Spleen (tissue), 13 donors: ENCODE measurements at places on chromosomes 4 and X. TPM values are rescaled to one million over a fixed set of nuclear protein-coding genes. Genes with fewer than 3 reads are reported as not detected.
A peak's percentile ranks its signal among the peaks of the same experiment; 100 is the strongest.

DNA sequence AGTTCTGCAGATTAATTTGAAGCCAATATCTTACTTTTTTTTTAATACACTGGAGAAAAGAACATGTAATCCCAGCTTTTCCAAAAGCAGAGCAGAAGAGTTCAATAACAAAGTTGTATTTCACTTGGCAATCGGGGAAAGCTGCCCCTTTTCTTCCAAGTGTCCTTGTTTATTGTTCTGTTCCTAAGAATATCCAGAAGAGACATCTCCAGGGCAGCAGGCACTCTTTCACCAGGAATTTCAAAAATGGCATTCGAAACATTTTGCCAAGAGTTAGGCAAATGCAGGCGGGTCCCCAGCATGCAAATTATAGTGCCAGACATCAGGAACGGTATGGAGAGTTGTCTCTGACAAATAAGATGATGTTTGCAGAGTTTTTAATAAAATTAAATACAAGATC is 494.5 kb downstream of the BCOR start:
- no peaks in the 10 kb centered on the region for H3K27me3 ChIP-seq
- no peak overlapping the region for H3K4me3 ChIP-seq
- no peaks in the 10 kb centered on the region for H3K36me3 ChIP-seq
- no peaks in the 10 kb centered on the region for H3K4me1 ChIP-seq
- H3K27ac ChIP-seq: no peak overlapping the region
- no peak for DNase-seq

MTMR8 gene
- 3.9 TPM for total RNA-seq

GRCh38 chr4:23084559-23085248 is 392.0 kb downstream of the GBA3 start:
- no peaks in the 10 kb centered on the region for H3K36me3 ChIP-seq
- no peak overlapping the region for H3K4me3 ChIP-seq
- no peaks in the 10 kb centered on the region for H3K4me1 ChIP-seq

LAMP2 gene
- total RNA-seq: 79.9 TPM

DNA sequence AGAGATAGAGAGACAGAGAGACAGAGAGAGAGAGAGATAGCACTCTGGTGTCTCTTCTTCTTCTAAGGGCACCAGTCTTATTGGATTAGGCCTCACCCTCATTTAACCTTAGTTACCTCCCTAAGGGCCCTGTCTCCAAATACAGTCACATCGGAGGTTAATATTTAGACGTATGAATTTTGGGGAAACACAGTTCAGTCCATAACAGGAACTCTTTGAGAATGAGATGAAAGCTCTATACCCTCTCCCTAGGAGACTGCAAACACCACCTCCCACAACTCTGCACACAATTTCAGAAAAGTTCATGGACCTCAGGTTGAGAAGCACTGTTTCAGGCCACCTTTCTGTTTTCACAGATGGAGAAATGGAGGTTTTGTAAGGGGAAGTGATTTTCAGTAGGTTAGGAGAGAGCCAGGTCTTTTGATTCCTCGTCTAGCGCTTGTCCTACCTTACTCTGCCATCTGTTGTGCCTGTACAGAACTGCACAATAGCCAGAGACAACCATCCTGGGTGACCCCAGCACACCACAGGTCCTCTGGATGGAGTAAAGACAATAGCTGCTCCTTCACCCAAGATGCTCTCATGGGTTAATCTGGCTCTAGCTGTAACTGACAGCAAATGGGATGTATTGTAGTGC is 16.9 kb upstream of the LOC101059915 start:
- no peak overlapping the region for H3K27ac ChIP-seq
- H3K4me1 ChIP-seq: no peaks in the 10 kb centered on the region
- no peaks in the 10 kb centered on the region for H3K36me3 ChIP-seq
- H3K4me3 ChIP-seq: no peak overlapping the region
- no peaks in the 10 kb centered on the region for H3K27me3 ChIP-seq
- no peak for DNase-seq

DNA sequence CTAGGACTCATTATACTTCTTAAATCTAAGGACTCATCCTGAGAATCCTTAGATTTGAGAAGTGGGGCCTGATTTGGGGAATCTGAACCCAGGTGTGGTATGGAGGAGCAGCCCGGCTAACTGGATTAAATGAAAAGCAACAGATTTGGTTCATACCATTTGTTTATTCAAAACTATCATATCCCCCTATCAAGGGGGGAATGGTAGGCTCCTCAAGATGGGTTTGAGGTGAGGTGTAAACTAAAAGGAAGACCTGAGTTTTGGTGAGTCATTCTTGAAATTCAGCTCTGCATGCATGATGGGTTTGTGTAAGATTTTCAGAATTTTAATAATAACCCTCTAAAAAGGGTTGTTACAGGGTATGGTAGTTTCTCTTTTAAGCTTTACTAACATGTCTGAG is 53.4 kb downstream of the CASP6 start:
- peak overlapping the region; percentile 76 for H3K27ac ChIP-seq
- H3K4me1 ChIP-seq: peaks cover 11% of the 10 kb centered on the region
- no peaks in the 10 kb centered on the region for H3K36me3 ChIP-seq
- no peak overlapping the region for H3K4me3 ChIP-seq
- DNase-seq: no peak
- H3K27me3 ChIP-seq: no peaks in the 10 kb centered on the region

GATA1 gene
- 2.9 TPM for total RNA-seq

DNA sequence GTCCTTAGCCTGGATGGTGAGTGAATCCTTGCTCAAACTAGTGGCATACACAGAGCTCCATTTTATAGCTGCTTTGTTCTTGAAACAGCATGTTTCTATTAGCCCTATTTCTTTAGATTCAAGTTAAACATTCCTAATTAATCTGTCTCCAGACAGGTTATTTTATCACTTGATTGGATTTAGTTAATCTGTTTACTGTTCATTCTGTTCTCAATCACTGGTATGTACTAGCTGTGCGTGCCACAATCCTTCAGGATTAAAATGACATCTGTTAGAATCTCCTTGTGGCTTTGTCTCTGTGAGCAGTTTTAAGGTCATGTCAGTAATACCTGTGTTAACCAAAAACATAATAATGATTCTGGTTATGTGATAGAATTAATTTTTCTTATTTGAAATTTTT is 36.5 kb downstream of the PTPN13 start:
- H3K36me3 ChIP-seq: no peaks in the 10 kb centered on the region
- H3K4me3 ChIP-seq: no peak overlapping the region
- no peaks in the 10 kb centered on the region for H3K4me1 ChIP-seq

- H3K4me1 ChIP-seq: no peaks in the 10 kb centered on the region
- no peak overlapping the region for H3K27ac ChIP-seq
- no peaks in the 10 kb centered on the region for H3K36me3 ChIP-seq
- no peak for DNase-seq
Observed at GRCh38 chr4:73613130-73613529, 7.1 kb downstream of the RASSF6 start.

DNA sequence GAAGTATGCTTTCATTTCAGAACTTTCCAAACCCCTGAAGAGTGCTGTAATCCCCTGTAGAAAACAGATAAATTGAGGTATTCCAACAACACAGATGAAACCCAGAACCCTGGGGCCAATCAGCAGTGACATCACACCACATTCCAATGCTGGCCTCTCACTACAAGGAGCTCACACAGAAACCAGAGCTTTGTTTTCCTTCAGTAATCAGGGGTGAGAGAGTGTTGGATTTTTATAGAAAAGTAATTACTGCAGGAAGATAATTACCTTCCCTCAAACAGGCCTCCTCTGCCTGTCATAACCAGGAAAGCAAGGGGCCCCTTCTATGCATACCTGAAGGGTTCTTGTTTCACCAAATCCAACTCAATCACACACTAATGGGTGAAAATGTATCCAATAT is 246.2 kb downstream of the SCFD2 start:
- DNase-seq: no peak
- no peaks in the 10 kb centered on the region for H3K36me3 ChIP-seq
- H3K27me3 ChIP-seq: no peaks in the 10 kb centered on the region
- H3K4me1 ChIP-seq: no peaks in the 10 kb centered on the region
- H3K27ac ChIP-seq: no peak overlapping the region
- no peak overlapping the region for H3K4me3 ChIP-seq

BEND4 gene
- 3.8 TPM for total RNA-seq

MANBA gene
- total RNA-seq: 45.1 TPM

GRCh38 chr4:183408796-183409195 is 35.6 kb upstream of the CDKN2AIP start:
- H3K27me3 ChIP-seq: no peaks in the 10 kb centered on the region
- no peaks in the 10 kb centered on the region for H3K36me3 ChIP-seq
- peaks cover 5% of the 10 kb centered on the region for H3K4me1 ChIP-seq
- H3K27ac ChIP-seq: no peak overlapping the region
- H3K4me3 ChIP-seq: no peak overlapping the region

- no peaks in the 10 kb centered on the region for H3K4me1 ChIP-seq
- DNase-seq: no peak
- no peaks in the 10 kb centered on the region for H3K36me3 ChIP-seq
- H3K27ac ChIP-seq: no peak overlapping the region
- peaks cover 29% of the 10 kb centered on the region for H3K27me3 ChIP-seq
Observed at GRCh38 chrX:52359614-52360232, 9.1 kb upstream of the XAGE2 start.

GRCh38 chr4:17719106-17719505 is 62.3 kb downstream of the FAM184B start:
- H3K36me3 ChIP-seq: no peaks in the 10 kb centered on the region
- no peaks in the 10 kb centered on the region for H3K27me3 ChIP-seq
- no peak overlapping the region for H3K4me3 ChIP-seq
- no peak for DNase-seq
- no peak overlapping the region for H3K27ac ChIP-seq

EGF gene
- total RNA-seq: 0.81 TPM

- H3K27me3 ChIP-seq: no peaks in the 10 kb centered on the region
- DNase-seq: no peak
- H3K4me1 ChIP-seq: no peaks in the 10 kb centered on the region
- no peak overlapping the region for H3K27ac ChIP-seq
- H3K36me3 ChIP-seq: no peaks in the 10 kb centered on the region
Observed at GRCh38 chr4:183130328-183131155, 31.5 kb downstream of the WWC2 start.

YY2 gene
- 5.1 TPM for total RNA-seq

GRCh38 chrX:100625985-100626491 is 10.6 kb downstream of the TSPAN6 start:
- no peak overlapping the region for H3K4me3 ChIP-seq
- no peak for DNase-seq
- H3K36me3 ChIP-seq: no peaks in the 10 kb centered on the region
- peaks cover 3% of the 10 kb centered on the region for H3K4me1 ChIP-seq

GRCh38 chr4:138181287-138181686 is 60.9 kb downstream of the SLC7A11 start:
- no peaks in the 10 kb centered on the region for H3K27me3 ChIP-seq
- DNase-seq: no peak
- H3K4me1 ChIP-seq: no peaks in the 10 kb centered on the region

DNA sequence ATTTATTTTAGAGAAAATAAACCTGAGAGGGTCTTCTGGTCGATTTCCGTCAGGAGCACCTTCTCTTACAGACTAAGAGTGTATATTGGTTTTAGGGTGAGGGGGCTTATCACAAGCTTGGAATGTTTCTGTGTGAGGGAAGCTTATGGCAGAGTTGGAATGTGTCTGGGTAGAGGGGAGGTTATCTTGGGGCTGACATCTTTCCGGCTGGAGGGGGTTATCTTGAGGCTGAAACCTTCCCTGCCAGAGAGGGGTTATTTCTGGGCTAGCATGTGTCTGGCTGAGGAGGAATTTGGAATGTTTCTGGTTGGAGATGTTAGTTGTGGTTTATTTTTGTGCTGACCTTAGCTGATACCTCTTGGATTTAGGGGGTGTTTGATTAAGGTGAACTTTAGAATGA is 1312.1 kb downstream of the ADGRL3 start:
- H3K27me3 ChIP-seq: no peaks in the 10 kb centered on the region
- H3K27ac ChIP-seq: no peak overlapping the region

- H3K27me3 ChIP-seq: no peaks in the 10 kb centered on the region
- H3K4me1 ChIP-seq: peaks cover 56% of the 10 kb centered on the region
- peak overlapping the region; percentile 89 for H3K4me3 ChIP-seq
- peak; percentile 87 for DNase-seq
- peak overlapping the region; percentile 98 for H3K27ac ChIP-seq
Observed at GRCh38 chr4:7068883-7069282, 1.0 kb upstream of the GRPEL1 start.

DNA sequence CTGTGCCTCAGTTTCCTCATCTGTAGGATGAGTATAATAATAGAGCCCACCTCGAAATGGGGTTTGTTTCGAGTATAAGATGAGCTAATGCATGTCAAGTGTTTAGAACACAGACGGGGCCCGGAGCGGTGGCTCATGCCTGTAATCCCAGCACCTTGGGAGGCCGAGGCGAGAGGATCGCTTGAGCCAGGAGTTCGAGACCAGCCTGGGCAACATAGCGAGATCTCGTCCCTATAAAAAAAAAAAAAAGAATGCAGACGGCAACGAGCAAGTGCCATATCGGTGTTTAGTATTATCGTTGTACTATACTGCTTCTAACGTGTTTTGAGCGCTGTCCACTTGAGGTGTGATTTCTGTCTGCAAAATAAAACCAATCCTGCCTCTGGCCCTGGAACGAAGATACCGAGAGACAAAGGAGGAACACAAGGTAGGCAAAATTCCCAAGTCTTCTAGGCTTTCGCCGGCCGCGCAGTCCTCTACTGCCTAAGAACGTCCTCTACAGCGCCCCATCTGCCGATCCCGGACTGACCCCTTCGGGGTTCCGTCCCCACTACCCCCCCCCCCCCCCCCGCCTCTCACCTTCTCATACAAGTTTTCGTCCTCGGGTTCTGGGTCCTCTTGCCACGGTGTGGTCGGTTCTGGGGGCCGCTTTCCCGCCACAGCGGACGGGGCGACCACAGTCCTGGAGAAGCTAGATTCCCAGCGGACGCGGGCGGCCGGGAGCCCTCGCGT is 442 bp downstream of the NDUFB11 start:
- no peaks in the 10 kb centered on the region for H3K27me3 ChIP-seq
- peak overlapping the region; percentile 84 for H3K27ac ChIP-seq

TSR2 gene
- total RNA-seq: 38.2 TPM

GRCh38 chr4:950136-951020 is 18.1 kb downstream of the TMEM175 start:
- DNase-seq: peak; percentile 62
- H3K36me3 ChIP-seq: no peaks in the 10 kb centered on the region
- H3K4me1 ChIP-seq: peaks cover 30% of the 10 kb centered on the region
- no peaks in the 10 kb centered on the region for H3K27me3 ChIP-seq

SLC9B1 gene
- 2.9 TPM for total RNA-seq

- no peak for DNase-seq
- H3K27me3 ChIP-seq: no peaks in the 10 kb centered on the region
- H3K36me3 ChIP-seq: no peaks in the 10 kb centered on the region
- no peak overlapping the region for H3K4me3 ChIP-seq
Observed at GRCh38 chr4:37802068-37802666, 24.3 kb upstream of the PGM2 start.

- H3K4me1 ChIP-seq: no peaks in the 10 kb centered on the region
- no peaks in the 10 kb centered on the region for H3K27me3 ChIP-seq
- no peak overlapping the region for H3K4me3 ChIP-seq
Observed at GRCh38 chr4:91035276-91035675, 908.1 kb downstream of the CCSER1 start.

SOX3 gene
- not detected for total RNA-seq

PRKG2 gene
- total RNA-seq: 0.26 TPM

DNA sequence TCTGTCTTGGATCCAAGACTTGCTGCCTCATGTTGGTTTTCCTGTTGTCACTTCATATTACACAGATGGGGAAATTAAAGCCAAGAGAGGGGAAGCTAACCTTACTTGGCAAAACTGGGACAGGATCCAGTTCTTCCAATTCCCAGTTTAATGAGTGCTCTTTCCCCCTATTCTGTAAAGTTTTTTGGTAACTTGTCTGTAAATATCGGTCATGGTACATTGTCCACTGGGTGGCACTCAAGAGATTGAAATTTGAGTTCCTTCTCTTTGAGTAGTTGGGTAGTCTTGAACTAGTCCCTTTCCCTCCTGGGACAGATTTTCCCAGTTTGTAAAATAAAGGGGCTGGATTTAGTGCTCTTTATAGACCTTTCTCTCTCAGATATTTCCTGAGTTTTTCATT is 12.4 kb upstream of the EOLA2 start:
- no peaks in the 10 kb centered on the region for H3K36me3 ChIP-seq
- no peak for DNase-seq
- H3K4me1 ChIP-seq: no peaks in the 10 kb centered on the region
